Activated T-helper 2 cell treated with anti-CD3 and anti-CD28 coated beads, Interferon-gamma antibody, Interleukin-2, Interleukin-4, amounts not matched to agents 10 μg/mL and 5 μg/mL and 100 μg/mL, durations not matched to agents 14 hours and 24 hours and 36 hours (primary cell): ENCODE measurements at places on chromosomes 7 and 10.

GRCh38 chr7:24877790-24878311 is 102.1 kb downstream of the OSBPL3 start:
- DNase-seq: peak; percentile 16

DNA sequence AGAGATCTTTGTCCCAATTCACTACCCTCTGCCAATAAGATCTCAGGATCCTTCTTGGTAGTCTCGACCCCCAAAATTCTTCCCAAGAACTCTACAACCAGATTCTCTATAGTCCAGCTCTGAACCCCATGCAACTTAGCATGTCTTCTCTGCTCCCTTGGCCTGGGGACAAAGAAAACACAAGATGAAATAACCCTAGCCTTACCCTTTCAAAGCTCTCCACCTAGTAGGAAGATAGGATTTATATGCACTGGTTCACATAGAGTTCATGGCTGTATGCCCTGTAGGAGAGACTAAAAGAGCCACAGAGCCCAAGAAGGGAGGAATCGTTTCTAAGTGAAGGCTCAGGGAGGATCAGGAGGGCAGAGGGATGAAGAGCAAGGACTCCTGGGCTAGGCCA is 96.1 kb downstream of the PPP1R3C start:
- no peak for DNase-seq

- DNase-seq: no peak
Measured at GRCh38 chr7:119685906-119686305, 587.1 kb upstream of the KCND2 start.

DNA sequence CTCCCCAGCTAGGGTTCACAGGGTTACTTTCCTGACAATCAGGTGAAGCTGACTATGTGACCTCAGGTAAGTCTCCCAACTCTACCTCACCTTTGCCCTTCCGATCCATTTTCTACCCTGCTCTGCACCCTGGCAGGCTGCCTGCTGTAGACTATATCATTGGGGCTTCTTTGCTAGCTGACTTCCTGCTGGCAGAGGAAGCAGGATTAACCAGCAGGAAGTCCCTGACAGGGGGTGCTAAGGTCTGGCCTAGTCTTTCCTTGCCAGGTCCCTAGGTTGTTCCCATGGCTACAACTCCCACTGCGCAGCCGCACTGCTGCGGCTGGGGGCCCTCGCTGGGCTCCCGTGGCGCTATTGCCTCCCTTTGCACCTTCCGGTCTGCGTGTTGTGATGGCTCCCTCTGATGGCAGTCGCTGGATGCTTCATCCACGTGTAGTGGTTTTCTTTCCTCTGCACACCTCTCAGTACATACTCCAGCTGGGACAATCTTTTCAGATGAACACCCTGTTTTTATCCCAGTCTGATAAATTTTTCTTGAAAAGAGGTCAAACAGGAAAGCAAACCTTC is 365.9 kb downstream of the REEP3 start:
- DNase-seq: no peak

- no peak for DNase-seq
Measured at GRCh38 chr10:129678186-129678585, 211.1 kb downstream of the MGMT start.

- no peak for DNase-seq
Measured at GRCh38 chr10:123996302-123996701, 97.1 kb downstream of the CHST15 start.

GRCh38 chr10:36669615-36670352 is 455.6 kb upstream of the ANKRD30A start:
- DNase-seq: no peak

- DNase-seq: no peak
Measured at GRCh38 chr10:123858077-123858681, 33.4 kb downstream of the CPXM2 start.

GRCh38 chr7:151711906-151712809 is 164.8 kb downstream of the PRKAG2 start:
- no peak for DNase-seq

DNA sequence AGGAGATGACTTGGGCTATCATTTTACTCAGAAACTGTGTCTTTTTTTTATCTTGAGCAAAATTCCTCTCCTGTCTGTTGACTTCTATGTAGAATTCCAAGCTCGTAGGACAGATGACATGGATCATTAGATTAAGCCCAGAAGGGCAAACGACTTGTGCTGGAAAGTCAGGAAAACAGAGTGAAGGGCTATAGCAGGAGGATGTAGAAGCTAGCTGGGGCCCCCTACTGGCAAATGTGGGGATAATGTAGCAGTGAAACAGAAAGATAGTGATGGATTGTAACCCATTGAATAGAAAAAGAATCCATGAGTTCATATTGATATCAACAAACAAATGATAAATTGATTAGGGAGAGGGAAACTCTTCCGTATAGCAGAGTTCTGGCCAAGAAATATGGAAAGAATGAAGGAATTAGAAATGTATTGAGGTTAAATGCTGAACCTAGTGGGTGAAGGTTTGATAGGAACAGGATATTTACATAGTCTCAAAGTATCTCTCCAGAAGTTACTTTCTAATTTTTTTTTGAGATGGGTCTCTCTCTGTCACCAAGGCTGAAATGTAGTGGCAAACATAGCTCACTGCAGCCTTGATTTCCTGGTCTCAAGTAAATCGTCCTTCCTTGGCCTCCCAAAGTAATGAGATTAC is 103.6 kb downstream of the LYZL1 start:
- no peak for DNase-seq

GRCh38 chr7:44531421-44532380 is 9.4 kb downstream of the NPC1L1 start:
- DNase-seq: no peak

- DNase-seq: no peak
Measured at GRCh38 chr10:60914690-60915141, 29.3 kb downstream of the RHOBTB1 start.

DNA sequence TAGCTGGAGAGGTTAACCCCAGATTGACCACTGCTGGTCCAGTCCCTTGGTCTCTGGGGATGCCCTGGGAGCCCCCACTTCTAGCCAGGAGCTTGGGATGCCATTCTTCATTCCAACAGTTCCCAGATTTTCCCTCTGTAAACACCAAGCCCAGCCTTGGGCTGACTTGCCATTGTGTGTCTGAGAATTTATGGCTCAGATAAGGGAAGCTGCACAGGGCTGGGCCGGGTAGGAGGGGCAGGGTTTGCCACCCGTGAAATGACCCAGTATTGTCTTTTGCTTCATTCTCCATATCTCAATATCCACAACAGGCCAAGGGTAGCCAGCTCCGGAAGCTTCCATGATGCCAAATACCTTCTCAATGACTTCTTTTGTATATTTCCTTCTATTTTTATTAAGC is 32.1 kb downstream of the AFAP1L2 start:
- no peak for DNase-seq

GRCh38 chr7:121436688-121437087 is 40.6 kb upstream of the FAM3C start:
- no peak for DNase-seq

DNA sequence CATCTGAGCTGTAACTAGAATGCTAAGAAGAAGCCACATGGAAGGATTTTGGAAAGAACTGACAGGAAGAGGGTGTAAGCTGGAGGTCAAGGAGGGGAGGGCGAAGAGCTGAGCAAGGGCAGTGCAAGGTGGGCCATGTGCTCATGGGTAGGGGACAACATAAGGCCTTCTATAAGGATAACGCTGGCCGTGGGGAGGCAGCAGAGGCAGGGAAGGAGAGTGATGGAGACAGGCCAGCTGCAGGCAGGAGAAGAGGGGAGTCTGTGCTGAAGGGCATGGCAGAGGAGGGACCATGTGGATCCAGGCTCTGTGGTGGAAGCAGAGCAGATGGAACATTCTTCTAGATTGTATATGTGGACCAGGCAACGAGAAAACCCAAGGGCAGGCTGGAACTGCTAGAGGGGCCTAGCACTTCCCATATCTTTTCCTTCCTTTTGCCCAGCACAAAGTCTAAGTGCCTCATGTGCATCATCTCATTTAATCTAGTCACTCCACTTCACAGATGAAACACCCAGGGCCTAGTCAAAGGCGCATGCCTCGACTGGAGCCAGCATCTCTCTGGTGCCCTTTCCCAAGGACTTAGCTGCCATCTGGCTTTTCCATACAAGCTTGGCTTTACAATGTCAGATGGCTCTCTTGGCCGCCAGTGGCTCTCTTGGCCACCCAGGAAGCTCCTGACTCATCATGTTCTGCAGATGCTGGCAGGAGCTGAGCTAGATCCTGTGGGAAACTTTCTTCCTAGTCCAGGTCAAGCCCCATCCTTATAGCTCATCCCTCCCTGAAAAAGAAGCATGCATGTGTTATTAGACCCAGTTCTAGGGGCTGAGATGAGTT is 6.6 kb downstream of the LRRC18 start:
- DNase-seq: no peak

- peak; percentile 61 for DNase-seq
Measured at GRCh38 chr7:35725280-35725680, 30.3 kb upstream of the HERPUD2 start.

- DNase-seq: no peak
Measured at GRCh38 chr7:128939075-128939860, 1.5 kb downstream of the IRF5 start.

GRCh38 chr7:136009488-136010079 is 32.4 kb upstream of the MTPN start:
- no peak for DNase-seq

DNA sequence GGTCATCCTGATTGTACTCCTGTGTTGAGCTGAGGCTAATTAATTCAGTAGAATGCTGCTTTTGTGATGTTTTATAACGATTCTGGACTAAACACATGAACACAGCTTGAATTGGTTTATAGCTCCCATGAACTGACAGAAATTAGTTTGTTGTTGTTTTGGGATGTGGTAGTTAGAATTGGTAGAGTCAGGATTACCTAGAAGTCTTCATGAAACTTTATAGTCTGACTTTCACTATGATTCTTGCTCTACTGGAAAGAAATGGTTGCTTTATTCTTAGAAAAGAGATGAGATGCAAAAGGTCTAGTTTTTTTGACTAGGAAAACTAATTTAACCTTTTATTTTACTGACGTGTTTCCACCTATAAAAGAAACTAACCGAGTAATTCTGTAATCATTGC is 23.4 kb upstream of the TRUB1 start:
- no peak for DNase-seq

DNA sequence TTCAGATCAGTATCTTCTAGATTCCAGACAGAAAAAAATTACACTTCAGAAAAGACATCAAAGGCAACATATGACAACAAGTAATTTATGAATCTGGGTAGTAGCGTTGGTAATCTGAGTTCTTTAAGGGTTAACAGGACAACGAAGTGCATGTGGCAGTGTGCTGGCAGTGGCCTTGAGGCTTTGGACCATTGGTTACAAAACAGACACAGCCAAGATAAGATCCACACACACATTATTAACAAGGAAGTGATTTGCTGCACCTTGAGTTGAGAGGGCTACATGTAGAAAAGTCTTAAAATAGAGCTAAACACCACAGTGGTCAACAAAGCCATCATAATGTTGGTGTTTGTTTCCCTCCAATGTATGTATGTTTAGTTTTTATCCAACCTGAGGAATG is 40.6 kb downstream of the AKR1D1 start:
- no peak for DNase-seq

DNA sequence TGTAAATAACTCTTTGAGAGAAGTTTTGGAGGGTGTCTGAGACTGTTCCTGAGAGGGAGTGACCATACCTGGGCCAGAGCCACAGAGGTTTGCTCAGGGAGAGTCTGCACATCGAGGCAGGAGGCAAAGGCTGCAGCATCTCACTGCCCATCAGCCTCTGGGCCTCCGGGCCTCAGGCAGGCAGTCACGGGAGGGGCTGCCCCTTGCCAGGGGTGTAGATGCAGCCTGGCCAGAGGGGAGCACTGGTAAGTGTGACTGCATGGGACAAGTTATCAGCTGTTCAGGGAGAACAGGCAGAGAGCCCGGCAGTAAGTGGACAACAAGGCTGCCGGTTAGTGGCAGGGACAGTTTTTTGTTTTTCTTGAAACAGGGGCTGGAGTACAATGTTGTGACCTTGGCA is 55.9 kb downstream of the ZNF467 start:
- DNase-seq: no peak

DNA sequence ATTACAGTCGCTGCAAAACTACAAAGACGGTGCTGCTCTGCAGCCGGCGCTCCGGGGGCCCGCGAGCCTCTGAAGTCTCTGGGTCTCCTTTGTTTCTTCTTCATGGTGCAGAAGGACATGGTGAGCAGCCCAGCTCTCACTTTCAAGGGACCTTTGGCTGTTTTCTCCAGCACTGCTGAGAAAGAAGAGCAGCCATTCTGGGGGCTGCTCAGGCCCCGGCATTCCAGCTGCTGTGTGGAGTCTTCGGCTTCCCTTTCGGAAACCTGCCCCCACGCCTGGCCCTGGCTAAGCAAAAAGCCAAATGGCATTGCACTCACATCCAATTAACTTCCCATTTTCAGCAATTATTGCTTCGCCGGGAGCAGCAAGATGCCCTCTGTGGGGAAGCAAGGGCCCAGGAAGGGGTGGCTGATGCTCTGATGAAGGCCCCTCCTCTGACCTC is 555.7 kb downstream of the PTPRN2 start:
- DNase-seq: no peak

DNA sequence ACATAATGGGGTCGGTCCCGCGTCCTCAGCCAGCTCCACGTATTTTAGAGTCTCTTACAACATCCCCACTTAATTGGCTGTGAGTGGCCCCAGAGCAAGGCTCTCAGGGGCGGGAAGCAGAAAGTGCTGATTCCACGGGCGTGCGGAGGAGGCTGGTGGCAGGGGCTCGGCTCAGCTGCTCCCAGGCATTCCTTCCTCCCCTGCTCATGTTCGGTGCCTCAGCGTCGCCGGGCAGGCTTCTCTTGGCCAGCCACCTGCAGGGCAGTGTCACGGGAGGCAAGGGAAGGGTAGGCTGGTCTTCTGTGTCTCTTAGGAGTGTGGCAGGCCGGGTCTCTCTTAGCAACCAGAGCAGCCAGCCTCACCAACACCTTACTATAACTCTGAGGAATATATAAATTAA is 33.8 kb downstream of the IL15RA start:
- DNase-seq: no peak

GRCh38 chr7:105068886-105069285 is 54.9 kb downstream of the KMT2E start:
- DNase-seq: no peak

GRCh38 chr7:140672382-140673062 is at the start of gene ADCK2:
Gene ADCK2 (plus strand): TSS chr7:140672945. CDS start chr7:140673331, 386 bp downstream.
- no peak for DNase-seq

GRCh38 chr7:17293481-17293880 is 5.0 kb upstream of the AHR start:
- no peak for DNase-seq

DNA sequence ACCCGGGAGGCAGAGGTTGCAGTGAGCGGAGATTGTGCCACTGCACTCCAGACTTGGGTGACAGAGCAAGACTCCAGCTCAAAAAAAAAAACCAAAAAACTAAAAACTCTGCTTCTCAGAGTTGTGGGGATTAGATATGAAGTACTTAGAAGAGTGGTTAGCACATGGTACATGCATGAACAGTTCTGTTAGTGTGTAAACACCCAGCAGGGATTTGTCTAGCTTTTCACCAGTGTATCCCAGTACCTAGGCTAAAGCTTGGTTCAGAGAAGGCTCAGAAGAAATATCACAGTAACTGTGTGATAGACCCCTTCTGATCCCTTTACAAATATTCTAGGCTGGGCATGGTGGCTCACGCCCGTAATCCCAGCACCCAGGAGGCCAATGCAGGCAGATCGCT is 9.5 kb downstream of the PPIA start:
- no peak for DNase-seq
